Left forelimb (tissue), 1 donor: ENCODE measurements at places on chromosomes 12 and 14.

DNA sequence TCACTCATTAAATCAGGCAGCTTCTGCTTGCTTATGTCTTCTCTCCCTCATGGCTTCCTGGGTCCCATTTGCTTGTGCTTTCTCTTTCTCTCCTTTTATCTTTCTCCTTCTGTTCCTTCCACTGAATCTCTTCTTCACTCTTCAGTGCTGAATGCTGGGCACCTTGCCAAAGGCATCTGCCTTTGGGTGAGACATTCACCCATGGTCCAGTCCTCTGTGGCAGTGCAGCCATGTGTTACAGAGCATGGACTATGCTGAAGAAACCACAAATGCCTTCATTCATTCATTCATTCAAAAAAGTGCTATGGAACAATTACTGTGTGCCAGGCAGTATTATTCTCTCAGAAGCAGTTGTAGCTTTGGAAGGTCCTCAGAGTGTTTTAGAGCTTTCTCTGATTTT is 344.4 kb upstream of the STXBP6 start:
- no peak for DNase-seq

GRCh38 chr14:36513012-36513420 is 7.0 kb downstream of the NKX2-1 start:
- no peak for DNase-seq

DNA sequence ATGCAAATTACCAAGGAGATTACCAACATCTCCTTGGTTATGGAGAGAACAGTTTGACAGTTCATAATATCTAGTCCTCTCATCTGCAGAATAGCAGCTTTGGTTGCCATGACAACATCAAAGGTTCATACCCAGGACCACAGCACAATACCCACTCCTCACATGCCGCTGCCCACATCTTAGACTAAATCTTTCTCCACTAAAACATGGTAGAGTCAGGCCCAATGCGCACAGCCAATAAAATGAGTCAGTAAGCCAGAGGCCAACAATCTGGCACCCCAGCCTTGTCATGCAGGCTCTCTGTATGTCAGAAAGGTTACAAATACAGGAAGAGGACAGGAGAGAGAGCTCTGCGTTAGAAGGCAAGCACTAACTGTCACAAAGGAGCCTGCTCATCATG is 70.6 kb downstream of the KCNK10 start:
- no peak for DNase-seq

GRCh38 chr12:101527682-101528081 is 52.5 kb downstream of the SPIC start:
- DNase-seq = no peak

DNA sequence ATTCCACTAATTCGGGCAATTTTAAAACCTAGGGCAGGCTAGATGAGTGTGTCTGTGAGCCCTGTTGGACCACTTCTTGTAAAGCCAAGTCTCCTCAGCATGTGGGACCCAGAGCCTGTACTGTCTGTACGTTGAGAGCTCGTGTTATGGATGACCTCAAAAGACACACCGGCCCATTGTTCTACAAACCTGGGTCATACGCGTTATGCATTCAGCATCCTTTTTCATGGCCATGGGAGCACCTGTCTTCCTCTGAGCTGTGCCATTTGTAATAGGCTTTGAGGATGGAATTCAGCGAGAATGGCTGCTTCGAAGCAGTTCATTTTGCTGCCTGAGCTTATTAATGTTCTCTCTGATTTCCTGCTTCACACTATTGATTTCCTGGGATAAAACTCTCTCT is 15.0 kb downstream of the WSCD2 start:
- DNase-seq = no peak

DNA sequence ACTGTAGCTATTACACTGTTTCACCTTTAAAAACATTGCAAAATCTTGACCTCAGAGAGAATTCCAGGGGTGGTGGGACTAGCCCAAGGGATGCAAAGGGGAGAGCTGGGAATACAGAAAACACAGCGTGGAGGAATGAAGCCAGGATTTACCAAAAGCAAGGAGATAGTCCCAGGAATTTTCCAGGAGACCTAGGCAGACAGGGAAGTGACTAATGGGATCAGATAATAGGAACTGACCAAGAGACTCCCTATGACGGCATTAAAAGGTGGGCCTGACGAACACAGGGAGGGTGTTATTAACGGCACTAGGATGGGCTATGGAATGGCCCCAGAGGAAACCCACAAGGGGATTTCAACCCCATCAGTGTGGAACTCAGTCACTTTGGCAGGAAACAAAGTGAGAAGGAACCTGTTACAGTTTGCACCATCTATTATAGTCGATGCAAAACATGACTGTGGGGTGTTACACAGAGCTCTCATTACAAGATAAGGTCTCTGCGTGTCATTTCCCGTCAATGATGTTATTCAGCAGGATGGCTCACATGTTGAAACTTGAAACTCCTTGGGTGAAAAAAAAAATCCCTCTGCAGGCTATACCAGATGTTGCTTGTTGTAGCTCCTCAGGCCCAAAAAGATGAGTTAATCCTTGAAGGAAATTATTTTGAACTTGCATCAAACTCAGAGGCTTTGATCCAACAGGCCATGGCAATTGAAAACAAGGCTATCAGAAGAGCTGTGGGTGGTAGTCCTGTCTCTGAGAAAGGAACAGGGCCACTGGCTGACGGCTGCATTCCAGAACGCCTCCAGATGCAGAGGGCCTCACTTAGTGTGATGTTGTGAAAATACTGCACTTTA is 58.7 kb downstream of the DRAM1 start:
- no peak for DNase-seq

DNA sequence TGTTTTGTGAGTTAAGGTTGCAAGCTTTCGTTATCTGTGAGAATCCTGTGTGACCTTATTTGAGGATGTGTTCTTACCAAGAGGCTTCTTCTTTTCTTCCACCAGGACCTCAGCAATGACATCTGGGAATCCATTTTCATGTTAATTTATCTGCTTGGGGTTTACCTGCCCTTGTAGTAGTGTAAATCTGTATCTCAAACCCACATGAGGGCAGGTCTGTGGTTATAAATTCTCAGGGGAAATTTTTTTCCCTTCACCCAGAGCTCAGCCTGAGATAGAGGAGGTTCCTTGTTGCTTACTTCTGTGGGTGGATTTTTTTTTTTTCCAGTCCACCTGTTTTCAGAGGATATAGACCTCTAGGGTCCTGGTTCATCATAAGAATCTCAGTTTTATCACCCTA is 70.8 kb downstream of the AKAP6 start:
- no peak for DNase-seq

- no peak for DNase-seq
Observed at GRCh38 chr14:93161411-93161940, 23.2 kb downstream of the MOAP1 start.

DNA sequence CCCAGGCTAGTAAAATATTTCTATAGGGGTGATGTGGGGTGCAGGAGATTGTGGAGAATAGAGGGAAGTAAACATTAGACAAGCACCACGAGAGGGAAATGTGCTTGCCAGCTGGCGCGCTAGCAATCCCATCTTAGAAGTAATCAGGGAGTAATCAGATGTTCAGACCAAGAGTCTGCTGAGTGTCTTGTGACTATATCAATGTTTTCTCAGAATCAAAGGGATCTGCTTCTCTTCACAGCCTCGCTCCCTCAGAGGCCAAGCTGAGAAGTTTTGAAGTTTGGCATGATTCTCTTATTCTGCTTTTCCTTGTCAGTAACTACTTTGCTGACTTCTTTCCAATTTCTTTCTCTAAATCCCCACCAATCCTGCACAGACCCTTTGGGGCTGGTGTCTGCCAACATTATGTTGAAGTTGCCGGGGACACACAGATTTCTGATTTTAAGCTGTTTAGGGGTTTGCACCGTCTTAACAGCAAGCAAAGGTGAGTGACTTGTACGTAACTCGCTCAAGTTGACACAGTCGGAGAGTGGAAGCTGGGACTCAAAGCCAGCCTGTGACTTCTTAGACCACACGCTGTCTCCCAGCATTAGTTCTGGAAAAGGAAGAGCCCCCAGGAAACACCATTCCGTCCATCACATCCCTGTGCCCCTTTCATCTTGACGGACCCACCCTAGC is 22.0 kb upstream of the TSPAN9 start:
- no peak for DNase-seq

DNA sequence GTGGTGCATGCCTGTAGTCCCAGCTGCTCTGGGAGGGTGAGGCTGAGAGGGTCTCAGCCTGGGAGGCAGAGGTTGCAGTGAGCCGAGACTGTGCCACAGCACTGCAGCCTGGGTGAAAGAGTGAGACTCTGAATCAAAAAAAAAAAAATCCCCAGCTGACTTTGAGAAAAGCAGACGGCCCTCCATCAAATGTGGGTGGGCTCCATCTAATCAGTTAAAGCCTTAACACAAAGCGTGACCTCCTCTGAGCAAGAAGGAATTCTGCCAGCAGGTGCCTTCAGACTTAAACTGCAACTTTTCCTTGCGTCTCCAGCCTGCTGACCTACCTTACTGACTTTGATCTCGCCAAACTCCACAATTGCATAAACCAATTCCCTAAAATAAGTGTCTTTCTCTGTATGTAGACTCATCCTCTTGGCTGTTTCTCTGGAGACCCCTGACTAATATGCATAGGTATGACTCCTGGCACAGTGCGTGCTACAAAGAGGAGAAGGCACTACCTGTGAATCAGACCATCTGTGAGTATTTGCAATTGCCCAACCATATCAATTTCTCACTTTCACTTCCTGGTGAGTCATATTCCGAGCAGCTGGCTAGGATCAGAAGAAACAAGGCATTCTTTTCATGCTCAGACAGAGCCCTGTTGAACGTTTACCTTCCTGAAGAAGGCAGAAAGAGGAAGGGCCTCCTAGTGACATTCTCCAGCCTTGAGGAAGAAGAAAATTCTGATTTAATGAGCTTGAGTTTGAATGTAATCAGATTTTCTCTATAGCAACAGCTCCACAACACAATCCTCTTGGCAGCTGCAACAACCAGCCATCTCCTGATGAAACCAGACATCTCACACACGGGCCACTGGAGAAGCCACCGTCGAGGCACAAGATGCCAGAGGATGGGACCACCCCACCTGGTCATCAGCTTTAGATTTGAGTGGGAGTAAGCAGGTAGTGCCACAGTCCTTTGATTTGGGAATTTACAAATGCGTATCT is 54.3 kb downstream of the CLMN start:
- DNase-seq = no peak

- no peak for DNase-seq
Observed at GRCh38 chr14:55239320-55239719, 31.9 kb upstream of the FBXO34 start.

DNA sequence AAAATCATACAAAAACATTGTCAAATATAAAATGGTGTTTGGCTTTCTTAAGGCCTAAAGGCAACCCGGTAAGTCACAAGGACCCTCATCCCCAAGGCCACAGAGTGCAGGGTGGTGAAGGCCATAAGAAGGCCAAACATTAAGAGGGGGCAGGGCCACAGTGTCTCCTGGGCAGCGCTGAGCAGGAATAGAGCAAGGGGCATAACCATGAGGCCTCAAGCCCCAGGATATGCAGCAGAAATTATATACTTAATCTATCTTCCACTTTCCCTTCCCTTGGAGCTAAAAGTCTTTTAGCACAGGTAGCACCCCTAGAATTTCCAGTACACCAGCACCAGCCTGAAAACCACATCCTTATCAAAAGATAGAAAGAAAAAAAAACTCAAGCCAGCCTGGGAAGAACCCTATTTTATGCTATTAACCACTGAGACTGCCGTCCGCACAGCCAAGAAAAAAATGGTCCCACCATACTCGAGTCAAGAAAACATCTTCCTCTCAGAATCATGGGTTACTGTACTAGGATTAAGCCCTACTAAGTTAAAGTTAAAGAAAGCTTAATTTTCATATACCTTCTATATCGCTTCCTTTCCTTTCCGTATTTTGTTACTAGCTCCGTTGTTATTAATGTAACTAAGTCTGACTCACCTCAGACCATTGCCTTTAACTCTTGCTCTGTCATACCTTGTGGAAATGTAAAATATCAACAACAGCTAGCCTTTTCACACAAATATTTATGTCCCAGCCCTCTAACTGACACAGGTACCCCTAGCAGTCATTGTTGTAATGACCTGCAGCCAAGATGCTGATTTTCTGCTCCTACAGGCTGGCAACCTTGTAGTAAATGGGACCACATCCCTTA is 20.1 kb downstream of the KLRK1 start:
- DNase-seq = no peak

DNA sequence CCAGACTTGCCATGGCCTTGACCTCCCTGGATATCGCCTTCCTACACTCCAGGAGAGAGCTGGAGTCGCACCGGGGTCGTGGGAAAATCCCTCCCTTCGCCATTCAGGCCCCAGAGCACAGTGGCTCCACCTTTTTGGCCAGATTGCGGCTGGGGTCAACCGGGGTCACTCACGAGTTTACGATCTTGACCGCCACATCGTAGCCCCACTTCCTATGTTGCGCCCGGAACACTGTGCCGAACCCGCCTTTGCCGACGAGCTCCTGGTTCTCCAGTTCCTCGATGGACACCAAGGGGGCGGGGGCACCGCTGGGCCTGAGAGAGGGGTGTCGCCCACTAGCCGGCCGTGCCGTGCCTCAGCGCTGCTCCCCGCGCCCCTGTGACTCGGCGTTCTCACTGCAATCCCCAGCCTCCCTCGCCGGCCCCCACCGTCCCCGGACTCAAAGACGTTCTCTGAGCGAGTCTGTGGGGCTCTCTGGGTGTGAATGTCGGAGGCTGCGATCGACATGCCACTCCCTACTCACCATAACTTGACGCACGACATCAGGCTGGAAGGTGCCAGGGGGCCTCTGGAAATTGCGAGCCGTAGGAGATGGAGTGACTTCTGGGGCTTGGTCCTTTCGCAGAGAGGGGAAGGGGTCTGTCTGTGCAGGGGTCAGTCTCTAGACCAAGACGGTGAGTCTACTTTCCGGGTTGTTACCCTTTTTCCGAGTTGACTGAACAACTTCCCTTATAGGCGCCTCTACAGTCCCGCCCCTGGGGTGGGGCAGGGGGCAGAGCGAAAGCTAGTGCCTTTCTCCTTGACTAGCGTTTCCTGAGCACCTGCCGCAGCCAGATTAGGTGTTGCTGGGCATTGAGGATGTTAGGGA is at the start of gene RIPK3:
TSS of gene RIPK3 (minus strand) at position 708 of the 868 bp plus-strand sequence. CDS start at position 543, 165 bp downstream.
- no peak for DNase-seq

GRCh38 chr12:18907728-18908127 is 169.8 kb downstream of the CAPZA3 start:
- DNase-seq = no peak

DNA sequence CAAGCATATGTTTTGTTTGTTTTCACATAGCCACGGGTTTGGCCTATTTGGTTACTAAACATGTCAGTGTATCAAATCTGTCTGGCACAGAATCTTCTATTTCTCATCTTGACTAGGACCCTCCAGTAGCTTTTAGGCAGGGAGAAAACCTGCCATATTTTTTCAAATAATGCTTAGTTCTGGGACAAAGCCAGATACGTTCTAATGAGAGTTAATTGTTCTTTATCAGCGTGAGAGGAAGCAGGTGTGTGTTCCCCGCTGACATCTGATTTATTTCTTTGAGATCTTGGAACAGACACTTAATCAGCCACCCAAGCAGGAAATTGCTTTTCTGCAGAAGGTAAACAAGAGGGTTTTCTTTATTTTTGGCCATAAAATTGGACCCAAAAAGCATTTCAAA is 54.8 kb downstream of the GOLGA5 start:
- no peak for DNase-seq
